Stimulated activated CD4-positive, alpha-beta T cell treated with anti-CD3 and anti-CD28 coated beads, Interleukin-1b, Interleukin-23, amount 100 ng/mL, for 48 hours (primary cell): ENCODE measurements at places on chromosomes 11 and 22.

DNA sequence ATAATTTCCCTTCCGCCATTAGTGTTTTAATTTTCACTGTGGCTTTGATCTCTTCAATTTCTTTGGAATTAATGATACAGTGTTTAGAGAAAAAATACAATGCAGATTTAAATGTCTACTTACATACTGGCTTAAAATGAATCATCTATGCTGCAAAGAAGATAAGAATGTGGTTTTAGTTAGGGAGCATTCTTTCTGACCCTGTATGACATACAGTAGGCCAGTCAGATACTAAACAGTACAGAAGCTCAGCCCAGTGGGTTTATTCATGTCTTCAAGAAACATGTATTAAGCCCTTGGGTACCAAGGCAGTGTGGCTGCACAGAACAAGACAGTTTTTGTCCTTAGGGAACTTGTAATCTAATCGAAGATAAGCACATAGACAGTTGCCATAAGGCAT lies 268.8 kb downstream of the DDX10 start:
- no peak for DNase-seq

DNA sequence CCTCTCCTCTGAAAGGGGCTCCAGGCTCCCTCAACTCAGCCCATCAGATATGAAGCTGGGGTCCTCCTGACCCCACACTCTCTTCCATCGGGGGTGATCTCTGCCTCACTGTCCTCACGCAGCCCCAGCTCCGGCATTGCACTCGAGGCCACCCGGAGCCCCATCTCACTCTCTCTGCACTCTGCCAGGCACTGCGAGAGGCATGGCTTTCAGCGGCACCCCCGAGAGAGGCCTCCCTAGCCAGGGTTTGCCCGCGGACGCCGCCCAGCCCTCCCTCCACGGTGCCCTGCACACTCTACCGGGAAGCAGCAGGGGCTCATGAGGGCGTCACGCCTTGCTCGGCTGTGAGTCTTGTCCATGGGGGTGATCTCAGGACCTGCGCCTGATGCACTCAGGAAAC lies 436.2 kb downstream of the BRD1 start:
- DNase-seq = no peak

- no peak for DNase-seq
Observed at GRCh38 chr11:77223797-77224196, 77.7 kb downstream of the GDPD4 start.

DNA sequence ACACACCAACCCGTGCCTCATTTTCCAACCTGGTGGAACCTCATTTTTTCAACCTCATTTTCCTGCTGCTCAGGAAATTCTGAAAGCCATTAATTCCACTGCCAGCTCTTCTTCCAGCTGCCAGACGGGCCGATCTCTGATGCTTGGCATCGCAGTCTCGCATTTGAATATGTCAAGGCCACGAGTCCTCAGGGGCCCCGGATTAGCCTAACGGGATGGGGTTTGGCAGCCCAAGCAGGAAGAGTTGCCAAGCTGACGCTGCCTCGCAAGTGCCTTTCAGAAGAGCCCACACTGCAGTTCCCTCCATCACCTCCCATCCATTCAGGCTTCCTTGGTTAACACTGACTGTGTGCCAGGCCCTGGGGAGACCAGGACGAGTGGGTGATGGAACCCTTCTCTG lies 8.7 kb downstream of the RASD2 start:
- no peak for DNase-seq

GRCh38 chr11:69447786-69448185 lies 33.7 kb upstream of the LINC01488 start:
- DNase-seq = no peak

DNA sequence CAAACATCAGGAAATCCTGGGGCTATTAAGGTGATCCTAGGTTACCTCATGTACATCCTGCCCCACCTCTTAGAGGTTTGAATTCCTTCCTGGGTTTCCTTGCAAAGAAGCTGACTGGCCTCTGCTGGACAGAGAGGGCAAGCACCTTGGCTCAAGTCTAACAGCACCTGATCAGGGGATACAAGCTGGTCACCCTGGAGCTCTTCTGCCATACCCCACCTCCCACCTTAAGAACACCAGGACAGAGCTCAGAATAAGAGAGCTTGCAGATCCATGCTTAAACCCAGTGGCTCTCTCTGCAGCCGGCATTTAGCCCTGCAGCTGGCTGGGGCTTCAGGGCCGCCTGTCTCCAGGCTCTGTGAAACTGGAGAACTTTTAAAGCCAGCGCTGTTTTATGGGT lies 386.6 kb upstream of the NARS2 start:
- no peak for DNase-seq

- DNase-seq = no peak
Observed at GRCh38 chr11:69716891-69717747, 13.3 kb upstream of the FGF19 start.

DNA sequence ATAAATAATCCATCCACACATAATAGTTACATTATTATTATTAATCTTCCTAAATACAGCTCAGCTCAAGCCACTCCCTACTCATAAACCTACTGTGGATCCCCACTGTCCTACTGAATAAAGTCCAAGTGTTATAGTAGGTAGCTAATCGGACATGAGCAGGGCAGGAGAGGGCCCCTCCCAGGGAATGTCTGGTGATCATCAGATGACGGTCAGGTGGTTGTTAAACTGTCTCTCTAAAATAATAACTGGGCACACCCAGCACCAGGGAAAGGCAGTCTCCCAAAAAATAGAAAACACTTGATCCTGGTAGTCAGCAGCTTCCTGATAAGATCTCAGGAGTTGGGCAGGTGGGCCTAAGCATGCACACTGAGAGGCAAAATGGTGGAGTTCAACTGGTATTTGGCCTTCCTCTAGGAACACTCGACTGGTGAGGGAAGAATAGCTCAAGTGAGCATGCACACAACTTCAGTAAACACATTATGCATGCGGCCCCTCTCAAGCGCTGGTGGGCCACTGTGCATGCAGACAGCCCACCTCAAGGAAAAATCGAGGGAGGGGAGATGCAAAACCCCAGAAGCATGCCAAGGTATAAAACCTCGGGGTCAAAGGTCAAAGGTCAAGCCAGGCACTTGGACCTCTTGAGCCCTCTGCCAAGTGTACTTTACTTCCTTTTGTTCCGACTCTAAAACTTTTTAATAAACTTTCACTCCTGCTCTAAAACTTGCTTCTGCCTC lies 65.0 kb downstream of the LRRC32 start:
- no peak for DNase-seq

GRCh38 chr11:66564538-66564937 lies 3.9 kb downstream of the CTSF start:
- DNase-seq = no peak

GRCh38 chr11:2121227-2122130 lies 17.7 kb downstream of the IGF2 start:
- no peak for DNase-seq

DNA sequence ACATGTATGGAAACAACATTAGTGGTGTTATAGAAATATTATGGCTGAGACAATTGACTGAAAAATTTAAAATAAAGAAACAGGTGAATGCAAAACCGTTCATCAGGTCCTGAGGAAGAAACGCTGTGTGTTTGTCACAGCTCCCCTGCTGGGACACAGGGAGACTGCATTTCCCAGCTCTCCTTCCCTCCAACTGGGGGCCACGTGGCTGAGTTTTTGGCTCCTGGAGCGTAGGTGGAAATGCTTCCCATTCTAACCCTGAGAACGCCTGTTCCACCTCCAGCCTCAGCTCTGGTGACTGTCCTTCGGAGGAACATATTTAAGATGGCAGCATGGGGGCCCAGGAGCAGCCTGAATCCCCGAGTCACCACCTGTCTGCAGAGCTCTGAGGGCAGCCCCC lies 398.6 kb downstream of the BRD1 start:
- no peak for DNase-seq

DNA sequence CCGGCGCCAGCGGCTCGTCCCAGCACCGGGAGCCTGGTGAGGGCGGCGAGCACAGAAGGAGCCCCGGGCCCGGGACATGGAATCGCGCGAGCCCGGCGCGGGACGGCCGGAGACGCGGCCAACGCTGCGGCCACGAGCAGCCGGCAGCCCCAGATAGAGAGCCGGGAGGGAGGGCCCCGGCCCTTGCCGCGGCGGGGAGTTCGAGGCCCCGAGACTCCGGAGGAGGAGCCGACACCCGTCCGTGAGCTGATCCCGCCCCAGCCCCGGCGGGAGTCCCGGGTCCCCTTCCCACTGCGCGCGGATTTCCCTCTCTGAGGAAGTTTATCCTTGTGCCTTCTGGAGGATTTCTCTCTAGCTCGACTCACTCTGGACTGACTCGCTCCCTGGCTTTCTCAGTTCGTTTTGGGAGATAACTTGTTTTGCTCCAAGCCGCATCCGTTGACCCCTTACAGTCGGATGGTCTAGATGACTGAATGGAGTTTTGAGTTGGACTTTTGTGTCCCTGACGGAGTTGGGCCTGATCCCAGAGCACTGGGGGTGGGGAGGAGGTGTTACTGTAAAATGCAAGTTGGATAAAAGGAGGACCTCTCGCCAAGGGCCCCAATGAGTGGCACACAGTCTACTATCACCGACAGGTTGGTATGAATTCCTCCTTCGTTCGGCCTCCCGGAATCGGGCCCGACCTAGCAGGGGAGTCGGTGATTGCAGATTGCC lies 585 bp downstream of the ARHGEF12 start:
- peak; percentile 30 for DNase-seq

DNA sequence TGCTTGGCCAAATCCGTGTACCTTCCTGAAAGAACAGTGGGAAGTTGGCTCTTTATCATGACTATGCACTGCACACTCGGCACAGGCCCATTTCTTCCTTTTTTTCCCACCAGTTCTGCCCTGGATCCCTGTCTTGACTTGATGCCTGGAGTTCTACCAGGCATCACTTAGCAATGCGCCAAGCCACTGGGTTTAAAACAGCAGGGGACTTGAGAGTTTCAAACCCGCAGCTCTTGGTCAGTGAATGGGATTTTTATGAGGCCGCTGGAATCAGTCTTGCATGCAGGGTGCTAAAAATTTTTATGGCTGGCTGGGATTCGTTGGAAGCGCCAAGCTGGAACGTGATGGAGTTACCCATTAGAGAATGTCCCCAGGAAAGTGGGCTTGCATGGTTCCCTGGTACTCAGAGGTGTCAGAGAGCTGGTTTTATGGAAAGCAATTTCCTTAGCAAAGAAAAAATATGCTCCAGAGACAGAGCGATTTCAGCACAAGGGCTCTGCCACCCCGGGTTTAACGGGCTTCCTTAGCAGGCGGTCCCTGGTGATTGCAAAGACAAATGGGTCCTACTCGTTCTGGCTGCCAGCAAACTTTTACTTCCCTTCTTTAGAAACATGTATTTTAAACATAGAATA lies 432.9 kb downstream of the TENM4 start:
- no peak for DNase-seq

DNA sequence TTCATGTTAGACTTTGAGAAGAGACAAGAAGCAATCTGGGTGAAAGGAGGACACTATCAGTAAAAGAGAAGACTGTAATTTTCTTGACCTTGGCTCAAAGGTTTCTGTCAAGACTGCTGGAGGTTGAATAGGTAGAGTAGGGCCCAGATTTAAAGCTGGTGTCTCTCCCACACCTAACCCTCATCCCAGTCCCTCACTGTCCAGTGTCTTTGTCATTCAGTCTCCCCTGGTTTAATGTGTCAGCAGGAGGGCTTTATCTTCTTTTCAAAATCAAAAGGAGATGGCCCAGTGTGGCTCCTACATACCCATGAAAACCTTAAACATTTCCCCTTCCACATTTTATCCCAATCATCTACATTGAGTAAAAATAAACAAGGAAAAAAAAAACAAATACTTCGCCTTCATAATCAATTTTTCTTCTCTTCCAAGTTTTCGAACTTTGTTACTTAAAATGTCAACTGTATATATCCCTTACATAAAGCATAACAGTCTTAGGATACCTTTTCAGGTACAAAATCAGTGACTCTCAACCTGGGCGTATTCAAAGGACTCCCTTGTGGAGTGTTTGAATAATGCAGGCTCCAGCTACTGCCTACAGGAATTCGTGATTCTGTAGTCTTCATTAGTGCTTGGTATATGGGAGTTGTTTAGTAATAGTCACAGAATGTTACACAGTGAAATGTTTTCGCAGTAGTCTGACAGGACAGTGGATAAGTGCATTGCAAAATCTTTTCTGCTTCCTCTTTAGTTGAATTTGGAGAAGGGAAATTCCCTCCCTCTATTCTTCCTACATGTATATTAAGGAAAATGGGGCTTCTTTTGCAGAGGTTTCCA lies 87.2 kb downstream of the FAT3 start:
- no peak for DNase-seq

DNA sequence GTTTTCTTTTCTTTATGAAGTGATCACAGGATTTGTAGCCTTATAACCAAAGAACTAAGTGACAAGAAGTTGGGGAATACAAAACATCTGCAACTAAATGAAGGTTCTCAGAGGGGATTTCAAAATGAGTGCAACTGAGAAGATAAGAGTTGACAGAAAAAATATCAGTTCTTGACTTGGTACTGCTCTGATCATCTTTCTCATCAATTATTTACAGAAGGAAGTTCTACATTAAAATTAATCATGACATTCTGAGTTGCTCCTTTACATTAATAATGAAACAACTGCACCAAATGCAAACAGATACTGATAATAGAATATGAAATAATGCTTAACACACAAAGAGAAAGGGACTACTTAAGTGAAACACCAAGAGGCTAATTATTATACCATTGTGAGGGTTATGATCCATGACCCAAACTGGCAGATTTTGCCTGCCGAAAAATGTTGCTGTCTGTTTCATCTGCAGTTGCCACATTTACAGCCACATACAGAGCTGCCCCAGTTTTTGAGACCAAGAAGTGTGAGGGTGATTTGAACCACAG lies 561.9 kb upstream of the ANO5 start:
- no peak for DNase-seq

DNA sequence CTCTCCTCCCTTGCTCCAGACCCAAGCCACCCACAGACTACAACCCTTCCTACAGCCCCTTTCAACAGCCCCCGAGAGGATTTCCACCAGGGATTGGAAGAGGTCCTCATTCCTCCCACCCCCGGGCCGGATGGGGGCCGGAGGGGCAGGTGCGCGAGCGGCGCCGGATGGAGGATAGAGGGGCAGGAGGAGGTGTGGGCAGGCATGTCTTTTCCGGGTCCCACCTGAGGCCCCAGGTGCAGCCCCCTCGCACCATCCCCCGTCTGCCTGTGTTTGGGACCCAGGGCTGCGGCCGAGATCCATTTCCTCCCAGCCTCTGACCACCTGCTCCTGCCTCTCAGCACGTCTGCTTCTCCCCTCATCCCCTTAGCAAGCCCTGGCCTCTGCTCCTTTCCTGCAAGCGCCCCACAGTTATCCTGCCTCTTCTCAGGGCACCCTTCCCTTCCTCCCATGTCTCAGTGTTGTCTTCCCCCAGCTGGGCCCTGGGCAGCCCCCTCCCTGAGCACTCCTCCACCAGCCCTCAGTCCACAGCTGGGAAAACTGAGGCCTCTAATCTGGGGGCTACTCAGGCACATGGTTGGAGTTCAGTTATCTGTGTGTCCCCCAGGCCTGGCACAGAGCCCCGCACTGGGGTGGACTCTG lies 19.3 kb upstream of the CBX7 start:
- DNase-seq = no peak

- DNase-seq = no peak
Observed at GRCh38 chr11:110298301-110298765, 1.9 kb upstream of the RDX start.

DNA sequence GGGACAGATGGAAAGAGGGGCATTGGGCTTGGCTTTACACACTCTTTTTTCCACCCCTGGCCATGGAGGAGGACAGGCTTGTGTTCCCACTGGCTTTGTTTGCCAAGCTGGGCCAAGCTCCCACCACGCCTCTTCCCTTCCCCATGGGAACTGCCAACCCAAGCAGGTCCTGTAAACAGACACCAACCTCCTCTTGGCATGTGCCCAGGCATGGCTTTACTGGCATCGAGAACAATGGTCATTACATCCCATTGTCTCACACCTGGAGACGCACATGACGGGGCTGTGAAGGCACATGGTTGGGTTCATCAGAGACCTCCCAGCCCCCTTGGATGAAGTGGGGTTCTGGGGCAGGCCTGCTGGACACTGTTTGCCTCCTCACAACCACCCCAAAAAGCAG lies 11.7 kb downstream of the SEC14L3 start:
- DNase-seq = no peak
